ENCODE measurements at places on chromosomes 16 and 17.
A peak's percentile ranks its signal among the peaks of the same experiment; 100 is the strongest.

DNA sequence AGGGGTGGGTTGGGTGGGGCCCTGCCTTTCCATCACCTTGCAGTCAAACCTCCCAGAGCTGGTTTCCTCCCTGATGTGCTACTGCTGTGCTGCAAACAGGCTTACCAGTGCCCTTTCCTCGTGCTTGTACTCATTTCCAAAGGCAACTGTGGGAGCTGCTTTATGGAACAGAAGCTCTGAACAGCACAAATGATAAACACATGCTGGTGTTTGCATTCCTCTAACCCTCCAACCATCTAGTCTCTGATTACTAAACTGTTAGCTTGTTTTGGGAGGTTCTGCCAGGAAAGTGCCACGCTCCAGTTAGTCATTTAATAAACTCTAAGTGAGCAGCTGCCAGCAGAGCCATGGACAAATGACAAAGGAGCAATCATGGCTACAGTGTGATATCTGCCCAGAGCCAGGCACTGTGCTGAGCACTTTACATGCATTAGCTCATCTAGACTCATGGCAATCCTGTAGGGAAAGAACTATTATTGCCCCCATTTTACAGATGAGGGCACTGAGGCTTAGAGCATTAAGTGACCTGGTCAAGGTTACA lies 110.4 kb downstream of the VAT1L start:
- no peak for DNase-seq

GRCh38 chr17:61816538-61816937 lies 46.8 kb downstream of the BRIP1 start:
- DNase-seq: no peak

- DNase-seq: no peak
Measured at GRCh38 chr16:88351491-88352101, 31.2 kb upstream of the ZNF469 start.

DNA sequence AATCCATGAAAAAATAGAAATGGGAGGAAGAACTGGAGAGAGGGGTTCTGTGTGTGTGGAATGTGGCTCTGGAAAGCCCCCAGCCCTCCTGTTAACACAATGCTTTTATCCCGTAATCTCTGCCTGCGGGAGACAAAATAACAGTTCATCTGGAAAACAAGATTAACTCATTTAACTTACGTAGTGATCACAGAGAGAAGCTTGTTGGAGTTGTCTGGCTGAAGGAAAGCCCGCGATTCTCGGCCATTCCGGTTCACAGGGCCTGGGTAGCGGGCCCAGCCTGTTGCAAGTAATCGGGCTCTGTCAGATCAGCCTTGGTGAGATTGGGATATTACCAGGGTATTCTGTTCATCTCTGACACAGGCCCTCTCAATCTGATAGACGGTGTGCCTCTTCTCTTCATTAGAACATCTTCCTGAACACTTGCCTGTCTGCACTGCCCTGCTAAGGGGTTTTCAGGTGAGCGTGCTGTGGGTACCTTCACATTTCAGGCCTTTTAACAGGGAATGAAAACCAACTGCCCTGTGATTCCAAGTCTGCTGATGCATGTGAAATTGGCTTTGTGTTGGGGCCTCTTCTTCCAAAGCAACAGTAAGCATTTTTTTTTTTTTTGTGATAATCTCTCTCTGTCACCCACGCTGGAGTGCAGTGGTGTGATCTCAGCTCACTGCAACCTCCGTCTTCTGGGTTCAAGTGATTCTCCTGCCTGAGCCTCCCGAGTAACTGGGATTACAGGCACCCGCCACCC lies 609.9 kb downstream of the WWOX start:
- no peak for DNase-seq

GRCh38 chr16:71540-72401 lies 660 bp downstream of the RHBDF1 start:
- DNase-seq: no peak

DNA sequence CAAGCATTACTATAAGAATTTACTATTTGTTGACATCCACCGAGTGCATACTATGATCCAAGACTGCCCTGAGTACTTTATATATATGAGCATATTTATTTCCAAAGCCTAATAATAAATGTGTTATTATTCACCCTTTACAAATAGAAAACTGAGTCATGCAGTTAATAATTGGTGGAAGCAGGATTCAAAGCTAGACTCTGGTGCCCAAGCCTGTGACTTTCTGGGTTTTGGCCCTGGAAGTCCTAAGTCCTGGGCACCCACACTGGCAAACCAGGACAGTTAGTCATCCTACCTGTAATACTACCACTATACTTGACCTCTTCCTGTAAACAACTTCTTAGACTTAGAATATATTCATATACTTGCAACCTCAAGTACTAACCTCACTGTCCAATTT lies 257.4 kb upstream of the IRX5 start:
- no peak for DNase-seq

- no peak for DNase-seq
Measured at GRCh38 chr16:65213866-65214595, 92.2 kb upstream of the CDH11 start.

DNA sequence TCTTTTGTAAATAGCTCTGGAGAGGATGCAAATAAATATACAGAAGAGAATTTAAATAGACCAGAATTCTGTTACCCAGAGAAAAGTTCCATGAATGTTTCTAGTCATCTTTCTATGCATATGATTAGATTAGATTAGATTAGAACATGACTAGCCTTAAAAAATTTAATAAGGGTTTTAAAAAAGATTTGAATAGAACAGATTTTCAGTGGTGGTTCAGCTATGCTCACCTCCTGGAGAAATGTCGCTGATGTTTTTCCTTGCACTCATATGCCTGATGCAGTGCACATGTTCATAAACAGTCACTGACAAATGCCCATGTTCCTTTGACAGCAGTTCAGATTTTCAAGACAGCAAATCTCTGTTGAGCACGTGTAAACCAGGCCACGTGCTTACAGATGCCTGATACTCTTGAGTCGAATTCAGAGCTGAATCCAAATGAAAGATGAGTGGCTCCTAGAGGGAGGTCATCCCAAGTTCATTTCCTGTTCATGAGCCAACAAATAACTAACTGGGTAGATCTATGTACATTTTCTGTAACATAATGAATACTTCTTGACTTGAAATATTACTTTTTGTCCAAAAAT lies 19.9 kb upstream of the RAB11FIP4 start:
- DNase-seq: no peak

DNA sequence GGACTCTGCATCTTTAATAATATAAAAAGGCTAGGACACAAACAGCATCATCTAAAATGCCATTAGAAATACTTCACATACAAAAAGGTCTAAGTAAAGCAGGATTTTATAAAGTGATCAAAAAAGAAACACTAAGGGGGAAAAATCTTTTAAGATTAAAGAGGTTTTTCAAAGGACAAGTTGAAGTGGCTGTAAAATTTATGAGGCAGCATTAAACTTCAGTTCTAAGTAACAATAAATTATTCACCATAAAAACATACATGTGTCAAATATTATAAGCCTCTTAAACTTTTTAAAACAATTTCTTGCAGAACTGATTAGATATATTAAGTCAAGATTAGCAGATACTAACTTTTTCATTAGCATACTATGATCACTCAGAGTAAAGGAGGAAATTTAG lies 20.8 kb downstream of the CEP112 start:
- no peak for DNase-seq

- DNase-seq: no peak
Measured at GRCh38 chr17:50634915-50635731, 442 bp downstream of the ABCC3 start.

DNA sequence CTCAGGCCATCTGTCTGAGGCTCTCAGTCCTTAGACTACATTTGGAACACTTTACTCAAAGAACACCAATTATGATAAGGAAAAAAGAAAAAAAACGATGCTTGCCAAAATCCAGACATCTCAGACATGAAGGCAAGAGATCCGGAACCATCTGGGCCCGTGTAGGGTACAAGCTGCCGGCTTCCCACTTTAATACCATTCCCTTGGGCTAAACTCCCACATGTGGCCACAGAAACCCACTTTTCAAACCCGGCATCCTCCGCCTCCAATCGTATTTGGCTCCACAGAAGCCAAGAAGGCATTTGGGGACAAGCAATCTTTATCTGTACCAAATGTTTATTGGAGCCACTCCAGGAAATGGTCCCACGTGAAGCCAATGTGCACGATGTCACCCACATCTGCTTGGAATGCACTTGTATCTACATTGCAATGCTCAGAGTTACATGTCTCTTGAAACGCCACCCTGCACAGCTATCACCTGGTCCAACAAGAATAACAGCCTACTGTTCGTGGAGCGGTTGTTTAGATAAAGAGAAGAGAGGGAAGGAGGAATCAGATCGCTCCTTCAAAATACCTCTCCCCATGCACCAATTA lies 33.5 kb downstream of the XYLT1 start:
- DNase-seq: no peak

- no peak for DNase-seq
Measured at GRCh38 chr16:56888806-56889205, 23.8 kb downstream of the SLC12A3 start.

DNA sequence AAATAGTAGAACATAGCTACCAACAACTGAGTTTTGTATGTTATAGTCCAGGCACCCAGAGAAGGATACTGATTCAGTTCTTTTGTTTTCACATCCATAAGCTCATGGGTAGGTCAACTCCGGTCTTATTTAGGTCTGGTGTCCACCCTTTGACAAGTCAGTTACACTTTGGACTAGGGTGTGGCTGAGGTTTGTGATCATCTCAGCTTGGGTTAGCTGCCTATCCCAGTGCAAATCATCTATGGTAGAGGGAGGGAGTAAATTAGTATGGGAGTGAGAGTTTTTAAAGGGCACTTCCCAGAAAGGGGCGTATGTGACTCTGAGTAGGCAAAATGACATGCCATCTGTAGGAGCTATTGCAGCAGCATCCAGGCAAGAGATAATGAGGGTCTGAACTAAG lies 66.1 kb downstream of the TANC2 start:
- DNase-seq: no peak

DNA sequence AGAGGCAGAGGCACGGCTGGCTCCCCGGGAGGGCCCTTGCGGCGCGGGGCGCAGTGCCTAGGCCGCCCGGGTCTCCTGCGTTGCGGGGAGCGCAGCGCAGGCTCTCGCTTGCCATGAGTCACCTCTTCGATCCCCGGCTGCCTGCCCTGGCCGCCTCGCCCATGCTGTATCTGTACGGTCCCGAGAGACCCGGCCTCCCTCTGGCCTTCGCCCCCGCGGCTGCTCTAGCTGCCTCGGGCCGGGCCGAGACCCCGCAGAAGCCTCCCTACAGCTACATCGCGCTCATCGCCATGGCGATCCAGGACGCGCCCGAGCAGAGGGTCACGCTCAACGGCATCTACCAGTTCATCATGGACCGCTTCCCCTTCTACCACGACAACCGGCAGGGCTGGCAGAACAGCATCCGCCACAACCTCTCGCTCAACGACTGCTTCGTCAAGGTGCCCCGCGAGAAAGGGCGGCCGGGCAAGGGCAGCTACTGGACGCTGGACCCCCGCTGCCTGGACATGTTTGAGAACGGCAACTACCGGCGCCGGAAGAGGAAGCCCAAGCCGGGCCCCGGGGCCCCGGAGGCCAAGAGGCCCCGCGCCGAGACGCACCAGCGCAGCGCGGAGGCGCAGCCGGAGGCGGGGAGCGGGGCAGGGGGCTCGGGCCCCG lies 390 bp downstream of the FOXL1 start:
- no peak for DNase-seq

GRCh38 chr17:15007147-15007553 lies 258.0 kb downstream of the PMP22 start:
- DNase-seq: no peak

DNA sequence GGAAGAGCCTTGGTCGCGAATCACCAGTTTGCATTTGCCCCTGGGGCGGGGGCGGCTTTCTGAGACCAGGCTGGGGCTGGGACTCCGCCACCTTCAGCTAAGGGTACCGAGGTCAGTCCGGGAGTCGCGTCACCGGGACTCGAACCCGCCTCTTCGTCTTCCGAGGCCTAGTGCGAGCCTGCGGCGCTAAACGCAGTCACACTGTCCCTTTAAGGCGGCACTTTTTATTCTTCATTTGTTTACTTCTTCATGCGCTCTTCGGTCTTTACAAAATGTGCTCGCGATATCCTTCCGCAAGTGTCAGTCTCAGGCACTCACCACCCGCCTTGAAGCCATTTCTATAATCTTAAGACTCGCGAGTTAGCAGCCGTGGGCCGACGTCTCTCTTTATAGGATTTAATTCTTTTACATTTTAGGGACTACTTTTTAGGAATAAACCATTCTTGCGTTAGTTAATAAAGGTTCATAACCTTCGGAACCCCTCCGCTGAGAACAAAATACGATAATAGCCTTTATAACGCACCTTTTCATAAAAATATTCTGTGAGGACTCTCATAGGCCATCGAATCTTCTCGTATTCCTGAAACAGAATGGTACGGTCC lies 593 bp upstream of the HEXIM1 start:
- peak; percentile 61 for DNase-seq

- DNase-seq: no peak
Measured at GRCh38 chr17:28327031-28327607, 8.1 kb downstream of the TMEM97 start.

DNA sequence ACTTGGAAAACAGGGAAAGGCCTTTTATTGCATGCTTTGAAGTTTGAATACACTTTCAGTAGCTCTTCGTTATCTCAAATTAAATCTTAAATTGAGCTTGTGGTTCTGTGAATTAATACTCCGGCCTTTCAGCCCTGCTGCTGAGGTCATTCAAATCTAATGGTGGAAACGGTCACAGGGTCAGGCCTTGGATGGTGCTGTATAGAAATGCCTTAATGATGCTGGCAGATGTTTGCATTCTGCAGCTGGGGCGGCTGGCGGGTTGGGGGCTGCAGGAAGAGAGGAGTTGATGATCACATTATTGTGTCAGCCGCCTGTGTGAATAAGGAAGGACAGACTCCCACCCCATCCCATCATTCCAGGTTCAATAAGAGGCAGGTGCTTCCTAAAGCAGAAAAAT lies 723.6 kb downstream of the WWOX start:
- no peak for DNase-seq

- DNase-seq: no peak
Measured at GRCh38 chr17:74452841-74453661, 13.4 kb upstream of the CD300A start.

GRCh38 chr16:89054714-89055113 lies 38.9 kb upstream of the ACSF3 start:
- DNase-seq: no peak

DNA sequence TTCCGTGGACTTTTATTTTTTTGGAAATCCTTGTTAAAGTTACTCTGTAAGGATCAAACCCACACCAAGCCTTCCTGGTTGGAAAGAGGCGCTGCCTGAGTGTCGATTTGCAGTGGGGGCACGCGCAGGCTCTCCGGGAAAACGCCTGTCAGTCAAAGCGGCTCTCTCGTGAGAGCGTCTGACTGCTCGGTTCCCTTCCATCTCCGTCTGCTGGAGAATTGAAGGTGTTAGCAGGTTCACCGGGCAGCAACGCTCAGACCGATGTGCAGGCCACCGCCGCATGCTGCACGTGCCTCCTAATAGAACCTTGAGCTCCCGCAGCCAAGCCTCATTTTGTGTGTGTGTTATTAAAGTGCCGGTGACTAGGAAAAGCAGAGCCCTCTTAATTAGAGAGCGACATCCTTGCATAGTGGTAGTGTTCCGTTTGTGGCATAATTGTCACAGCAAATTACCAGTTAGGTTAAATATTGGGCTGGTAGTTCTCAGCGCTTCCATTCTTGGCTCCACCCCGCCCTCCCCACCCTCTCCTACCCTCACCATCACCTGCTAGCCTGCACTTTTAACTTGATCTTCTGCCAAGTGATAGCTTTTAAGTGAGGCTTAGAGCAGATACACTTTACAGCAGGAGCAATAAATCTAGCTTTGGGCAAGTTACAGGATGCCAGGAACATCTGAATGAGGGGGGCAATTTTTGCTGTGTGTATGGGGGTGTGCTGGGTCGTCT lies 75.5 kb downstream of the RPA1 start:
- no peak for DNase-seq

- DNase-seq: no peak
Measured at GRCh38 chr16:82651921-82652601, 25.3 kb downstream of the CDH13 start.

GRCh38 chr16:4290236-4290830 lies 17.5 kb upstream of the TFAP4 start:
- no peak for DNase-seq

All from stimulated activated CD4-positive, alpha-beta T cell treated with anti-CD3 and anti-CD28 coated beads, Interleukin-1b, Interleukin-23, amount 100 ng/mL, for 4 hours (primary cell).